ENCODE measurements at places on chromosomes 2 and 18.

DNA sequence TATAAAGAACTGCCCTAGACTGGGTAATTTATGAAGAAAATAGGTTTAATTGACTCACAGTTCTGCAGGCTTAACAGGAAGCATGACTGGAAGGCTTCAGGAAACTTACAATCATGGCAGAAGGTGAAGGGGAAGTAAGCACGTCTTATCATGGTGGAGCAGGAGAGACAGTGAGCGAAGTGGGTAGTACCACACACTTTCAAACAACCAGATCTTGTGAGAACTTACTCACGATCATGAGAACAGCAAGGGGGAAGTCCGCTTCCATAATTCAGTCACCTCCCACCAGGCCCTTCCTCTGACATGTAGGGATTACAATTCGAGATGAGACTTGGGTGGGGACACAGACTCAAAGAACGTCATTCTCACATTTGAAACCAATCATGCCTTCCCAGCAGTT is 260.1 kb upstream of the FAM98A start:
- no peak for DNase-seq

- DNase-seq, result no peak
Measured at GRCh38 chr2:172680436-172681068, 55.1 kb upstream of the RAPGEF4 start.

- DNase-seq, result peak; percentile 69
Measured at GRCh38 chr2:113390124-113390849, 47.2 kb upstream of the ZNG1B start.

DNA sequence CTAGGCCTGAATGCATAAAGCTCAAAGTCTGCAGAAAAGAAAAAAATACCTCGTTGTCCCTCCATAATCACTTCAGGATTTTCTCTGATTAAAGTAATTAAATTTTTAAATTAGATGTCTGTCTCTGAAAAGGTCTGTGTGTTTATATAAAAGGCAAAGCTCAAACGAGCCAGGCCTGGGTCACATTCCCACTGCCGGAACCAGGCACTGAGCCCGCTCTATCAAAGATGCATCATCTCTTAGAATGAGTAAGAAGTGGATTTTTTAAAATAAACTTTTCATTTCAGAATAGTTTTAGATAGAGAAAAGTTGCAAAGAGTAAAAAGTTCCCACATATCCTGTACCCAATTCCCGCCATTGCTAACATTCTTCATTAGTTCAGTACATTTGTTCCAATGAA is 202.1 kb upstream of the KYNU start:
- no peak for DNase-seq

GRCh38 chr18:366466-367061 is 98.7 kb upstream of the THOC1 start:
- DNase-seq, result no peak

DNA sequence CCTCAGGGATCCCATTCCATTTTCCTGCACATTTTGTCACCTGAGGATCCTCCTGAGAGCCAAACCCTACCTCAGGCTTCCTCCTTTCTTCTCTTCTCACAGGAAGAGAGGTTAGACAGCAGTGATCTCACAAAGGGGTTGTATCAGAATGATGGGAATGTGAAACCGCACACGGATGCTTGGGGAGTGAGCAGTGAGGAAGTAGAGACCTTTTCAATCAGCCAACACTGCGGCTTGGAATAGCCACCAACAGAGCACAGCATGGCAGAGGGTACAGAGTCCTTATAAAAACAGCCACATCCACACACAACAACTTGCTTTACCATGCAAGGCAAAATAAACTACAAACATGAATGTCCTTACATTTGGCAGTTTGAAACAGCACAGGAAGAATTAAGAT is 8.7 kb downstream of the TMEM182 start:
- no peak for DNase-seq

DNA sequence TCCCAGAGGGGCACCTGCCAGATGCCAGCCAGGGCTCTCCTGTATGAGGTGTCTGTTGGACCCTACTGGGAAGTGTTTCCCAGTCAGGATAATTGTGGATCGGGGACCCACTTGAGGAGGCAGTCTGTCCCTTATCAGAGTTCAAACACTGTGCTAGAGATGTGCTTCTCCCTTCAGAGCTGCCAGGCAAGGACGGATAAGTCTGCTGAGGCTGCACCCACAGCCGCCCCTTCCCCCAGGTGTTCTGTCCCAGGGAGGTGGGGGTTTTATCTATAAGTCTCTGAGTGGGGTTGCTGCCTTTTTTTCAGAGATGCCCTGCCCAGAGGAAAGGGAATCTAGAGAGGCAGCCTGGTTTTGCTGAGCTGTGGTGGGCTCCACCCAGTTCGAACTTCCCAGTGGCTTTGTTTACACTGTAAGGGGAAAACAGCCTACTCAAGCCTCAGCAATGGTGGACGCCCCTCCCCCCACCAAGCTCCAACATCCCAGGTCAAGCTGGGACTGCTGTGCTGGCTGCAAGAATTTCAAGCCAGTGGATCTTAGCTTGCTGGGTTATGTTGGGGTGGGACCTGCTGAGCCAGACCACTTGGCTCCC is 324.0 kb upstream of the SETBP1 start:
- DNase-seq, result no peak

DNA sequence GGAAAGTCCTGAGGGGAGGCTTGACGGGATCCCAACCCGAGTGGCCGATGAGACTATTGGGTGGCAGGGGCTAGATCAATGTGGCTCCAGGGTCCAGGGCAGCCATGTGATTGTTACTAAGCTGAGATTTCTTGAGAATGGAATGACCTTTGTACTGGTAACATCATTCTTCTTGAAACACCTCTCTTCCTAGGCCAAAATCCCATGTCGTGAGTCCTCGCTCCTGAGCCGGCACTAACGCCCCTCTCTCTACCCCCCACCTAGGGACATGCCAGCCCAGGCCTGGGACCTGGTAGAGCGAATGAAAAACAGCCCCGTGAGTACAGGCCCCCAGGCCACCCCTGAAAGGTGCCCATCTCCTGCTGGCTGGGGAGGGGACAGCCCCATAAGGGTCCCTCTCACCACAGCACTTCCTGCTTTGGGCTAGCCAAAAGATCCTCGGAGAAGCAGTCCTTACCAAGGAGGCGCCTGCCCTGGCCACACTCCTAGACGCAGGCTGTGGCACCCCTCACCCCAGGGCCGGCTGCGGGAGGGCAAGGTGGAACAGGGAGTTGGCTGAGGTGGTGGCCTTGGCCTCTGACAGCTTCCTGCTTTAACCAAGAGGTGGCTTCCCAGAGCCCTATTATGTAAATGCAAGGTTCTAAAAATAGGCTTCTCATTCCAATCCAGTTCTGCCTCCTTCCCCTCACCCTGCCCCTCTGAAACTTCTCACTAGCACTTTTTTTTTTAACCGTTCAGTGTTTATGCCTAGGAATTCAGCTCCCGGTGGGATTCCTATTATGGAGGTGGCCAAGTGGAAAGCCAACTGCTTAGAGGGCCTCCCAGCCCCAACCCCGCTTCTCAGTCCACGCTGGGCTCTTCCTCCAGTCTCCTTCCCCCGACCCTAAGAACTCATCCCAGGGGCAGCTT is 126.6 kb upstream of the PPP1CB start:
- DNase-seq, result peak; percentile 35

DNA sequence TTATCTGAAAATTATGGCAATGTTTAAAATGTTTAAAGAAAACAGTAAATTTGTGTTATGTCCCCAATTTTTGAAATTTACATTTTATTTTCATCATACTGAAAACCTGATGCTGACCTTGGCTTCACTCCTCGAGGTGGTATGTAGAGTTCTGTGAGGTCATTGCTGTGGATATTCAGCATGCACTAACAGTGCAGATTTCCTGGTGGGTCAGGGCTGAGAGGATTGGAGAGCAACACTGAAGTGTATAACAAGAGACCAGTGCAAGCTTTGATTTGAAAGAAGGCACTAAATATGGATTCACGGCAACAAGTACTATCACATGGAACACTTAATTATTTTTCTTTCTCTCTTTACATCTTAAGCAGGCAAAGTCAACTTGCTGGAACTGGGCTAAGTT is 134.1 kb downstream of the SLC8A1 start:
- no peak for DNase-seq

DNA sequence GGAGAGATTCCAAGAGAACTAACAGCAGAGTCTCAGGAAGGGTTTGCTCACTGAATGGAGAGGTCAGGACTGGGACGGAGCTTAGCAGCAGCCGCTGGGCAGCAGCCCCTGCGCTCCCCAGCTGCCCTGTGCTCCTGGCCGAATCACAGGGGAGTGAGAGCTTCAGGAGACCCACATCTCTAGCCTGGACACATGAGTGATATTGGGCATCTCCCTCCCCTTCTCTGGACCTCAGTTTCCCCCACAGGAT is 511 bp downstream of the MATN3 start:
- no peak for DNase-seq

DNA sequence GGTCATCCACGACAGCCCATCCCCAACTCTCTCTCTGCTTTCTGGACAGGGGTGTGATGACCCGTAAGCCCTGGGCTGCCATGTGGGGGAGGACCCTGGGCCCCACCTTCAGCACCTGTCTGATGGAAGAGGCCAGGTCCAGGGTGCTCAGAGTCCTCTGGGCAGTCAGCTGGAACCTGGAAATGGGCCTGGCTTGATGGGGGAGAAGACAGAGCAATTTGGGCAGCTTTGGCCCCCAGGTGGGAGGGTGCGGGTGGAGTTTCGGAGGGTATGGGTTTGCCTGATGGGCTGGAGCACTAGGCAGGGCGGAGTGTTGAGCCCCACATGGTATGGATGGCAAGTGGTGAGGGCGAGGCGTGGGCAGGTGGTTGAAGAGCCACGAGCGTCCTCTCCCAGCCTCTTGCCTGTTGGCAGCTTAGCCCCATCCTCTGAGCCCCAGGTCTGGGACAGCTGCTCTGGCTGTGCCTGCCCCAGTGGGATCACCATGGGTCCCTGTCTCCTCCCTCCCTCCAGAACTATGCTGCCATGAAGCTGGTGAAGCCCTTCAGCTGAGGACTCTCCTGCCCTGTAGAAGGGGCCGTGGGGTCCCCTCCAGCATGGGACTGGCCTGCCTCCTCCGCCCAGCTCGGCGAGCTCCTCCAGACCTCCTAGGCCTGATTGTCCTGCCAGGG is 232.7 kb downstream of the DYSF start:
- DNase-seq, result no peak

- DNase-seq, result no peak
Measured at GRCh38 chr2:233081731-233082221, 21.6 kb downstream of the INPP5D start.

- DNase-seq, result no peak
Measured at GRCh38 chr2:198957181-198957580, 500.6 kb downstream of the SATB2 start.

DNA sequence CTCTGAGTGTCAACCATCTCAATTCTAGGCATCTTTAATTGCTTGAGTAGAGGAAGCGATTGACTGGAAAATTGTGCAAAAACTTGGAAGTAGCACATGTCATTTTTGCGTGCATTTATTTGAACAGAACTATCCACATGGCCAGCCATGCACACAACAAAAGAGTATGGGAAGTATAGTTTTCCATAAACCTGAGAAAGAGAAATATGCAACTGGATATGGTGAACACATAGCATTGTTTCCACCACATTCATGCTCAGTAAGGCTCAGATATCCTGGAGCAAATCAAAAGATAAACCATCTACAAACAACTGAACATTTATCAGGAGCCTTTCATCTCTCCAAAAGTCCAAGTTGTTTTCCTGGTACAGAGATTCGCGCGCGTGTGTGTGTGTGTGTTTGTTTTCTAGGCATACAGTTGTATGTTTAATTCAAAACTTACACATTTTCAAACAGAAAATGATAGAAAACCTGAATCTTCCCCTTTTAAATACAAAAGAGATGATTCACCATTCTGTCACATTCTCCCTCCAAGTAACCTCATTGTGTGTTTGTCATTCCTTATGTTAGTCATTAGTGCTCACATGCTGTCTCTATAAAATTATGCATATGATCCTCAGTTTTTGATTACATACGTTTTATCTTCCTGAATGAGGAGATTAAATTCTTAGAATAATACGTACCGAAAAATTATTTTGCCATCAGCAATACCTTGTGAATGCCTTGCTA is 780.4 kb upstream of the NRXN1 start:
- DNase-seq, result no peak

DNA sequence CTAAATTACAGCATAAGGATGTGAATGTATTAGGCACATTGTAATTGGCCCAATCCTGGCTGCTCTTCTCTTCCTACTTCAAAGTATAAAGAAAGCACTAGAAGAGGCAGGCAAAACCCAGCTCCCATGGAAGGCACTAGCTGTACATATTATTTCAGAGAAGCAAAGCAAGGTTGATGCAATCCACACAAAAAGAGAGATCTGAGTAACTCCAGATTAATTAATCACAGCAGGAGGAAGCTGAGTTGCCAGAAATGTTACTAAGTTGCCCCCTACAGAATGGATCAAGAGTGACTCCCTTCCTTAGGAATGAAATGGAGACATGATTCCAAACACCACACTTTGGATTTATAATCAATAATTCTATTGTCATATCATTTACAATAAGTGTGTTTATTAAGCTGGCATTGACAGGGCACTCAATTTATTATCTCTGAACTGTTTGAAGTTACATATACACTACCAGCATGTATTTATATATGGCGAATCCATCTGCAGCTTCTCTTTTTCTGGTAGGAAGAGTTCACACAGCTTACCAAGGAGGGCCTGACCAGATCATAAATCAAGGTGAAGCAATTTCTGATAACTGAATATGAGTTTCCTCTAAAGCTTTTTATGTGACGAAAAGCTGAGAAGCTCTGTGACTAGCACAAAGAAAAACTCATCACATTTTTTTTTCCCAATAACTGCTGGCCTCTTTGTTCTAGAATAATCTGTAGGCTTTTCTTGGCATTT is 393.1 kb upstream of the LYPD1 start:
- no peak for DNase-seq

DNA sequence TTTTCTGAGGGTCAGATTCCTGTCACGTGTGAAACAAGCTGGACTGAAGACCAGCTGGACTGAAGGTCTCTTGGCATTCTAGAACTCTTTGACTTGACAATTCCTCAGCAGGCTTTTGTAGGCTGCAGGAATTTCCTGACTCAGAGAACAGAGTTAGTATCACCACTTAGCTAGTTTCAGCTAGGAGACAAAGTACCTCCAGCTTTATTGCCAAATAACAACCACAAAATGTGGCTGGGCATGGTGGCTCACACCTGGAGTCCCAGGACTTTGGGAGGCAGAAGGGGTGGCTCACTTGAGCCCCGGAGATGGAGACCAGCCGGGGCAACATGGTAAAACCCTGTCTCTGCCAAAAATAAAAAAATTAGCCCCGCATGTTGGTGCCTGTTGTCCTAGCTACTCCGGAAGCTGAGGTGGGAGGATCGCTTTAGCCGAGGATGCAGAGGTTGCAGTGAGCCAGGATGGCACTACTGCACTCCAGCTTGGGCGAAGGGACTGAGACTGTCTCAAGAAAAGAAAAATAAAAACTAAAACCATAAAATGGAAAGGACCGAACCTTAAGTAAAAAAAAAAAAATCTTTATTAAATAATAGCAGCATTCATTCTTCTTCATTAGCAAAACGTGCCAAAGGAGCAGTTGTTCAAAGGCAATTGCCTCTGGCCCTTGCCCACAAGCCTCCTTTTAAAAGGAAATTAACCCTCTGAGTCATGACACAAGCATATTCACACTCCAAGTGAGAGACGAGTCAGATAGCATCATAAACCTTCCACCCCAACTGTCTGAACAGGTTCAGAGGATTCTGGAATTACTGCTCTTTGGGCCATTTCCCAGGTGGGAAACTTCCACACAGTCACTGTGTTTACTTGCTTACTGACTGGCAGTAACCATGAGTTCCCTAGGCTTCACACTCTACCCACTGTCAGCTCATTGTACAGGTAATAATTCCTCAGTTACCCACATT is 88.9 kb downstream of the MYL12B start:
- DNase-seq, result no peak

- DNase-seq, result no peak
Measured at GRCh38 chr18:44654573-44654972, 26.1 kb upstream of the SETBP1 start.

GRCh38 chr2:23480957-23481797 is 96.2 kb downstream of the KLHL29 start:
- no peak for DNase-seq

GRCh38 chr2:4576075-4576474 is 872.7 kb downstream of the DCDC2C start:
- DNase-seq, result no peak
